NCI-H1930 (cell line): ENCODE measurements at places on chromosomes 6 and 20.
A peak's percentile ranks its signal among the peaks of the same experiment; 100 is the strongest.

DNA sequence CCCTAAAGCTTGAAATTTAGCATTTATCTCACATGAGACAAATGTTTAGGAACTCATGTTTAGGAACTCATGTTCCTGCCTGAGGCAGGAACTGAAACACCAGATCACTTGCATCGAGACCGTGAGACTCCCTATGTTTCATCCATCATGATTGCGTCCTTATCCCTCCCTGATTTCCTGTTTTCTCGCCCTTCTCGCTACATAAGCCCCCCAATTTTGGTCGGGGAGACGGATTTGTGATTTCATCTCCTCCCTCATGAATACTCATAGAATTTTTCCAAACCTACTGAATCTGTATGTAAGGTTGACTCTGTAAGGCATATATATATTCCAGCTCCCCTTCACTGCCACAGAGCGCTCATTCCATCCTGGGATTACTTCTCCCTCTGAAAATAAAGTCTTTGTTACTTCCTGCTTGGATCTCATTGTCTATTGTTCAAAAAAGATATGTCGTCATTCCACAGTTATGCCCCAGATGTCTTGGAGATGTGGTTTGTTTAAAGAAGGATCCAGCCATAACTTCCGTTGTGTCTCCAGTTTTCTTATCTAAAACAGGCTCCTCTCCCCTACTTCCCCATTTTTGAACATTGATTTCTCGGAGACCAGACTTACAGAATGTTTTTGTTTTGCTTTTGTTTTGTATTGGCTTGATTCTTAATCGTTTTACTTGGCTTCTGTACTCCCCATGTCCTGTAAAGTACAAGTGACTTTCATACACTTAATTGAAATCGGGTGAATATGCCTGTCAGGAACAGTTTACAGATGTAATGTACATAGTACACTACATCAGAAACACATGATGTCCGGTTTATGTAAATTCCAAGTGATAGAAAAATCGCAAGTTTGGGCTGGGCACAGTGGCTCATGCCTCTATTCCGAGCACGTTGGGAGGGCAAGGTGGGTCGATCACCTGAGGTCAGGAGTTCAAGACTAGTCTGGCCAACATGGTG, 118.7 kb downstream of the HFE start:
- no peak for DNase-seq

GRCh38 chr20:60049601-60050000, 91.4 kb downstream of the CDH26 start:
- no peak for DNase-seq

DNA sequence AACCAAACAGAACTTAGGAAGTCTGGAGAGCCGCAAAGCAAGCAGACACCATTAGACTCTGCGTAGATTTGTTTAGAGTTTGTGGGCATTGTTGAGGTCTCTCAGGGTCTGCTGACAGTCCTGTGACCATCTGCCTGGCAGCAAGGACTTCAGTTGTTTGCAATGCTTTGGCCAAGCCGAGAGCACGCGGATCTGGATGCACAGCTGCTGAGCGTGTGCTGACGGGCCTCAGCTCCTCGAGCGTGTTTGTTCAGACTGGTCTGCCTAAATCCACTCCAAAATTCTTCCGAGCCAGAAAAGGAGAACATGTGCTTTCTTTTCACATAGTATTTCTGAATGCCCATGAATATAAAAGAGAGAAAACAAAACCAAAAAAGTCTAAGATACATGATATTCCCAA, 159.0 kb downstream of the ZNF217 start:
- DNase-seq, result no peak

DNA sequence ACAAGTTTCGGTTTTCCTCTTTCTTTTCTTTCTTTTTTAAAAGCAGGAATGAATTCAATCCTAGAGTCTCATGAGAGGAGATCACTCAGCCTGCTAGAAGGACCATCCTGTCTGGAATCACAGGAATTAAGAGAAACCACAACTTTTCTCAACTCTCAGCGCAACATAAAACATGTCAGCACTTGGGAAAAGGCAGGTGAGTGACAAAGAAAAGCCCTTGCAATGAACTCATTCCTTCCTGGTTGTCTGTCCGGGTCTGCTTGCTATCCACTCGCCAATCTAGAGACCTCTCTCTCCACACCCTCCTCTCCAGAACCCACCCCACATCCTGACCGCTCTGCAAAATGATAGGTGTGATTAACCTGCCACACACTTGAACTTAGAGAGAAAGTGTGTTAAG, 253.8 kb downstream of the LY86 start:
- DNase-seq, result no peak

DNA sequence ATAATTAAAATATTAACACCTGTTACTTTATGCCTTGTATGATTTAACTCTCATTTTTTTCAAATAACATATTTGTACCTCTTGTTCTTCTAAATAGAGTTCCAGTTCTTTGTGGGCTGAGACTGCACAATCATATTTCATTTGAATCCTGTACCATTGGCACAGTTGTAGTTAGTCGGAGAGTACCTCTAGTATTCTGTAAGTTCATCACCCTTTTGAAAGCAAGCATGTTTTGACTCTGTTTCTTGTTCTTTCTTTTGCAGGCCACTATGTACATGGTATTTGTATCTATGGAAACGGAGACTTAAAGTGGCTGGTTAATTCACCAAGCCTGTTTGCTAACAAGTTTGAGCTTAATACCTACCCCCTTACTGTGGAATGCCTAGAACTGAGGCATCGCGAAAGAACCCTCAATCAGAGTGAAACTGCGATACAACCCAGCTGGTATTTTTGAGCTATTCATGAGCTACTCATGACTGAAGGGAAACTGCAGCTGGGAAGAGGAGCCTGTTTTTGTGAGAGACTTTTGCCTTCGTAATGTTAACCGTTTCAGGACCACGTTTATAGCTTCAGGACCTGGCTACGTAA, 68.2 kb downstream of the C6orf52 start:
- DNase-seq, result no peak

GRCh38 chr6:33886673-33887144, 82.9 kb upstream of the MLN start:
- DNase-seq, result no peak

- DNase-seq, result no peak
Observed at GRCh38 chr6:43367245-43367984, 2.0 kb downstream of the ZNF318 start.

GRCh38 chr20:10521068-10521831, 86.1 kb downstream of the SLX4IP start:
- no peak for DNase-seq

DNA sequence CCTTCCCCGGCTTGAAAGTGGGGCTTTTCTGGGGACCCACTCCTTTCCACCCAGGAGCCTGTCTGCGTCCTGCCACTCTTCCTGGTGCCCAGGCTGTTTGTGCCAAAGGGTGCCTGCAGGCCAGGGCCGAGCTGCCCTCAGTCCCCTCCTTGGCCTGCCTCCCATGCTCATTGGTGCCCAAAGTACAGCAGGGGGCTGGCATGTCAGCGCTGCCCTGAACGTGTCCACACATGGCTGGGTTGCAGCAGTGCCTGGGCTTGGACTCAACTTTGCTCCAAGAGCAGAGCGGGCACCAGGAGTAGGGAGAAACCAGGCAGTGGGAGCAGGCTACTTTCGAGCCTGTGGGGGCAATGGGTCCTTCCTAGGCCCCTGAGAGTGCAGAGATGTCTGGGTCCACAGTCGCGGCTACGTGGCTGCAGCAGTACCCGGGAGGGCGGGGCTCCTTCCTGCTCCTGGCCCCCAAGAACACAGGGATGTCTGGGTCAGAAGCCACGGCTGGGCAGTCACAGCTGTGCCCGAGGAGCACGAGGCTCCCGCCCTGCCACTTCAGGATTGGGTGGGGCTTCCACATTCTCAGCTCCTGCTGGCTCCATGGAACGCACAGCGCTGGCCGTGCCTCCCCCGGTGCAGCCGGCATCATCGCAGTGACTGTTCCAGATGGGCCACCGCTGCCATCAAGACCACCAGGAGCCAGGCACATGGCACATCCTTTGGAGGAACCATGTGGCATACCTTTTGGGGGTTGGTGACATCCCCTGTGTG, 50.0 kb upstream of the CLDN20 start:
- no peak for DNase-seq

- no peak for DNase-seq
Observed at GRCh38 chr20:25117990-25118389, 36.0 kb upstream of the VSX1 start.

- DNase-seq, result no peak
Observed at GRCh38 chr20:21548390-21549035, 34.6 kb upstream of the NKX2-2 start.

DNA sequence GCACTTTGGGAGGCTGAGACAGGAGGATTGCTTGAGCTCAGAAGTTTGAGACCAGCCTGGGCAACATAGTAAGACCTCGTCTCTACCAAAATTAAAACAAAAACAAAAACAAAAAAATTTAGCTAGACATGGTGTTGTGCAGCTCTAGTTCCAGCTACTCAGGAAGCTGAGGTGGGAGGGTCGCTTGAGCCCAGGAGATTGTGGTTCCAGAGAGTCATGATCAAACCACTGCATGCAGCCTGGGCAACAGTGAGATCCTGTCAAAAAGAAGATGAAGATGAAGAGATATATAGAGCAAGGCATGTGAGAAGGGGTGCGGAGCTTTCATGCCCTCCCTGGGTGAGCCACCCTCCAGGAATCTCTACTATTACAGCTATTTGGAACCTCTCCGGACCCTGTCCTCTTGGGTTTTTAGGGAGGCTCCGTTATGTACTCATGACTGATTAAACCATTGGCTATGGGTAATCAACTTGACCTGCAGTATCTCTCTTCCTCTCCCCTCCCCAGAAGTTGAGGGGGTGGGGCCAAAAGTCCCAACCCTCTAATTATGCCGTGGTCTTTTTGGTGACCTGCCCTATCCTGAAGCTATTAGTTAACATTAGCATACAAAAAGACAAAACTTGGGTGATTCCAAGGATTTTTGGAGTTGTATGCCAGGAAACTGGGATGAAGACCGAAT, 9.0 kb downstream of the POLH start:
- DNase-seq, result no peak

DNA sequence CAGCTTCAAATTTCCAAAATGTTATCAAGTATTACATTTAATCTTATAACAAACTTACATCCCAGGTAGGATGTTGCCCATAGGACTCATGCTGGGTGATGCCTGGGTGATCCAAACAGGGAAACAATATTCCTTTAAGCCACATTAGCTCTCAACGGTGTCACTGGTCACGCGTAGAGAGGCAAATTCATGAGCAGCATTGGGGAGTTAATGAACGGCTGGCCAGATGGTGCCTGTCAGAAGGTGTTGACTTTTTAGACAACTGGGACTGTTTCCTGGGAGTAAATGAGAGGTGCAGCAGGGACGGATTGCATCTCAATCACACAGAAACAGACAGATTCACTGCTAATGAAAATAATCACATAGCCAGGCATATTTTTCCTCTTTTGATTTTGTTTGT, 83.3 kb upstream of the ID4 start:
- DNase-seq, result peak; percentile 78

- DNase-seq, result no peak
Observed at GRCh38 chr6:5058254-5058653, 26.9 kb upstream of the PPP1R3G start.

- DNase-seq, result peak; percentile 73
Observed at GRCh38 chr6:31441365-31442267, 38.2 kb downstream of the MICA start.

DNA sequence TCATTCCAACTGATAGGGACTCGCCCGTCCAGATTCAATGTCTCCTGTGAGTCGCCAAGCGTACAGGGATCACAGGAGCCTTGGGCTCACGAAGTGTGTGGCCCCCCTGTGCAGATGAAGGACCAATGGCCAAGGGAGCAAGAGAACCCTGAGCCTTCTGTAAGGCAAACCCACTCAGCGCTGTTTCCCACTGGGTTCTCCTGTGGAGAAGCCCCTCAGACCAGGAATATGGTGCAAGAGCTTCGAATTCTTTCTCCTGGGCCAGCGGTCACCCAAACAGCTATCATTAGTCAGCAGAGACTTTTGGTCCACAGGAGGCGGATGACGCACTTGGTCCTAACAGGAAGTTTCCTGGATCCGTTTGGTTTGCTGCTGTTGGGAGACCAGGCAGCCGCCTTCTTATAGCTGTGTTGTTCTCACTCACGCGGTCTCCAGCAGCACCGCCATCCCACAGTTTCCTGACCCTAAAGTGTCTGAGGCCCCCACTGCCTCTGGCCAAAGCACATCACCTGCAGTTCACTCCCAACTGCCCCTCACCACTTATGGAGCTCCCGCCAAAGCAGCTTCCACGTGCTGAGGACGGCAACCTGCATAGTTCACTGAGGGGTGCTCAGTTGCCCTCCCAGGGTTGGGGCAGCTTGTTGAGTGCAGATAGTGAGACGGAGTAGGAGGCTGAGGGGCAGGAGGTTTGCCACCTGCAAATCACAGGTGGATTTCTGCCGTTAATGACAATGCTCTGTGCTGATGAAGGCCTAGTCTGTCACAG, 268.6 kb downstream of the ERMARD start:
- DNase-seq, result no peak

GRCh38 chr6:32984622-32985389, 16.4 kb downstream of the BRD2 start:
- peak; percentile 64 for DNase-seq

DNA sequence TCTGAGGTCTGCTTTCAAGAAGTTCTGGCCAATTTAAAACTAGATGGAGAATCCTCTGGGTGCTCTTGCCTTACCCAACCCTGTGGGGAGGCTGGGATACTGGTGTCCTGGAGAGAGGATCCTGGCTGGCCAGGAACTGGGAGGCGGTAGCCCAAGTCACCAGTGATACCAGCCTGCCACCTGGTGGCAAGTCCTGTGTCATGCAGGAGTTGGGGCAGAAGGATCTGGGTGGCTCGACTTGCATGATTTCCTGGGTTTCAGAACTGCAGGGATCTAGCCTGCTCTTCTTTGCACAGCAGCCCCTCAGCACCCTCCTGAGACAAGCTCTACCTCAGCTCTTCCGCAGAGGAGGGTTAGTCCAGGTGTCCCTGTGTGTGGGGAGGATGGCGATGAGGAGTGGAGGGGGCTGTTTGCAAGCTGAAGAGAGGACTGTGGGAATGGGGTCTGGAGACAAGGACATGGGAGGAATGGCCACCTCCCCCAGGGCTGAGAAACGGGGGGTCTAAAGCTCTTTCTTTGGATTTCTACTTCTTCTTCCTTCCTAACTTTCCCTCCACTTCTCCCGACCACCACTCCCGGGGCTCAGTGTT, 4.2 kb downstream of the KCNK17 start:
- peak; percentile 46 for DNase-seq

GRCh38 chr6:110761371-110761770, 53.9 kb downstream of the CDK19 start:
- no peak for DNase-seq

- DNase-seq, result no peak
Observed at GRCh38 chr6:42084889-42085288, 34.6 kb downstream of the TAF8 start.

DNA sequence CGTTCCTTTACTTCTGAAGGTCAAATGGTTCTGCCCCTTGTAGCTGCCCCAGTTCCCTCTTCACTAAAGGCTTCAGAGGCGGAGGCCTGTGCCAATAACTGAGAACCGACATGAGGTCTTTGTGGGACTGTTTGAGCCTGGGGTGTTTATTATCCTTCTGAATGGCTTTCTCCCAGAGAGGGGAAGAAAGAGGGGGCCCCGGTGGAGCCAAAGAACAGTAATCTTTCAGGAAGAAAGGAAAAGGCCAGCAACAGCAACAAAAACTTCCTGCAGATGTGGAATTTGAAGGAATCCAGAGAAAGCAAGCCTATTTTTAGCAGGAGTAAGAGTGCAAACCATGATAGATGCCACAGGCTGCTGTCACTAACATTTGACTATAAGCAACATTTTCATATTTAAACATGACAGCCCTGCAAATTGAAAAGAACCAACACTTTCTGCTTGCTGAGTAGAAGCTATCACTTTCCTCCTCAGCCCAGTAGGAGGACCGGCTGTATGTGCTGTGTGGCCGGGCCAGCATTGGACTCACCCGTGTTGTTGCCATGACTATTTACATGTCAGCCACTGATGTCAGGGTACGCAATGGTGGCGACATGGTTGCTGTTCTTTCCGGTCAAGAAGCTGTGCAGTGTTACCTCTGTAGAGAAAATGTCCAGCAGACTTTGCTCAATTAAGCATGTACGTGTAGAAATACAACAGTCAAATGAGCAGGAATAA, 121.3 kb downstream of the SOBP start:
- DNase-seq, result no peak
